A549 treated with GW870086 at 1 μM for 4 hours (cell line): ENCODE measurements at places on chromosomes 16 and 17. TPM values are rescaled to one million over a fixed set of nuclear protein-coding genes. Genes with fewer than 3 reads are reported as not detected.

The CES3 gene
- 1.8 to 2.5 TPM (median 2.3 TPM) in 5 replicates for total RNA-seq

The MPP3 gene
- 14.4 to 16.9 TPM (median 15.8 TPM) in 5 replicates for total RNA-seq

The KIF2B gene
- total RNA-seq: not detected in 5 replicates

The SCGB1C2 gene
- total RNA-seq: not detected in 5 replicates

The TMC8 gene
- 0.21 to 0.42 TPM (median 0.40 TPM) in 5 replicates for total RNA-seq
